ENCODE measurements at places on chromosomes 4 and X.

DNA sequence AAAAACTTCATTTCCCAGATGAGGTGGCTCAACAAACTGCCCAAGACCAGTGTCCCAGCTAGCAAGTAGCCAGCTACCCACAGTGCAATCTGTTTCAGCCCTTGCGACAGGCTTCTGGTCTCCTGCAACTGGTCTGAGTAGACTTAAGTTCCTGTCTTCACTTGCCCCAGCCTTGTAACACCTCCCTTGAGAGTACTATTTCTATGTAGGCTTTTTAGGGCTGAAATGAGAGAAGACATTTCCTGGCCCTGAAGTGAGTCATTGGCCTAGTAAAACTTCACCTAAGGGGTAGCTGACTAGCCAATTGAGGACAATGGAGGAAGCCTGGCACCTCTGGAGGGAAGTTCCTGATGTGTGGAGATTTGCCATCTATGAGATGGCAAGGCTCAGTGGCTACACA lies 80.1 kb upstream of the STIM2 start:
- DNase-seq: no peak

- DNase-seq: no peak
Observed at GRCh38 chr4:141028024-141028529, 105.2 kb downstream of the RNF150 start.

- no peak for DNase-seq
Observed at GRCh38 chrX:152642931-152643564, 5.4 kb downstream of the GABRQ start.

DNA sequence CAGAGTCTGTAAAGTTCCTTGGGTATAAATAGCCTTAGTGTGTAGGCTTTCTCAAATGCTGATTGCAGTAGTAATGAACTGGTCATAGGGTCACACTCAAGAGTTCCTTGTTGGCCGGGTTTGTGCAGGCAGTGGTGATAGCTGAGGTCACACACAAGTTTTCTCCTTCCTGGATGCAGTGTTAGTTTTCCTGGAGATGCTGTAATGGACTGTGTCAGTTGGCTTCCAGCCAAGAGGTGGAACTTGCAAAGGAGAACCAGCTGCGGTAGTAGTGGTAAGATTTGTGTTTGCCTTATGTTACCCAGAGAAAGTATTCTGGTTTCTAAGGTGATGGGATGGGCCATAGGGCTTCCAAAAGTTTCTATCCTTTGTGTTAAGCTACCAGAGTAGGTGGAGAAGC lies 409.8 kb upstream of the FRG1 start:
- no peak for DNase-seq

DNA sequence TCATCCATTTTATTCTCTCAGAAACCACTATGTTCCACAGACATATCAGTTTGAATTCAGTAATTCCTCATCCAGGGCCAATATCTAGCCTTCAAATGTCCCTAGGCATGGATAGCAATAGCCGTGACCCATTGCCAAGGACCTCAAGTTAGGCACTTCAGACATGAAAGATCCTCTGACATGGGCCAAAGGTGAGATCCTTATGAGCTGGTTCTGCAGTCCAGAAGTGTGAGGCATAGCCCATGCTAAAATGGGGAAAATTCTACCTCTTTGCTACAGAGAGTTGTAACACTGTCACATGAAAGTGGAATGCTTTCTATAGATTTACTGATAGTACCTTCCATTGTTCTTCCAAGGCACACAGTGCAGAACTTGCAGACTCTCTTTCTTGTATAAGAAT lies 349.7 kb upstream of the GALNT7 start:
- DNase-seq: no peak

GRCh38 chrX:130594453-130594916 lies 192.7 kb downstream of the RBMX2 start:
- DNase-seq: no peak
